ENCODE measurements at places on chromosomes 3 and 15.

DNA sequence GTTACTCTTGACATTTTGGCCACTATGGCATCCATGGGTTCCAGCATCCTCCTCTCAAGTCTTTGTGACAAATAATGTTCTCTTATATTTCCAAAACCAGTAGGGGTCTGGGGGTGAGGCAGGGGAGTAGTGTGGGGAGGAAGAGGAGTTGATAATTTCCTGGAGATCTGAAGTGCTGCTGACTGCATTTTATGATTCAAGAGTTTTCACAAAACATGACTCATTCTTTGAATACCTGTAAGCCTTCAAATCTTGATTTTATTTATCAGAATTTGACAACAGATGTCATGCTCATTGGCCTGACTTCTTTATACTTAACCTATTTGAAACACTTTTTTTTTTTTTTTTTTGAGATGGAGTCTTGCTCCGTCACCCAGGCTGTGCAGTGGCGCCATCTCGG lies 98.8 kb upstream of the PLXND1 start:
- no peak for DNase-seq

DNA sequence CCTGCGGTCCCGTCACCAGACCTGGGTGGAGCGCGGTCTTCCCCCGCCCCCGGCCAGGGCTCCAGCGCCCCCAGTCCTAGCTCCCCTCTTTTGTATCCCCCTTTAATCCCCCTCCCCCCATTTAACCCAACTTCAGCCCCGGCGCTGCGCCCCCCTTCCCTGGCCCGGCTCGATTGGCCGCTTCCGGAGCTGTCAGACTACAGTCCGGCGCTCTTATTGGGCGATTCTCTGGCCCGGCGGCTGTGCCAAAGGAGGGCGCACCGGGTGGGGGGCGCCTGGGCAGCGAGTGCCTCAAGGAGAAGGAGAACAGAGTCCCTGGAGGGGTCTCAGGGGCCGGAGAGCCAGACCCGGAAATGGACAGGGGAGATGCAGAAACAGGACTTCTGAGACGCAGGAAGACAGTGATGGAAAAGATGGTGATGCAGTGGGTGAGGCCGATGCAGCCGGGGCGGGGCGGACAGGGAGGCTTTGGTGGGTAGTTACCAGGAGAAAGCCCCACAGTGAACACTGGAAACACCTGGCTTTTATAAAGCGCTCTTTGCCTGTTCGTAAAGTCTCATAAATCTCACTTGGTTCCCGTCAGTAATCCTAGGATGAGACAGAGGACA lies 1.2 kb upstream of the ADCY5 start:
- no peak for DNase-seq

- no peak for DNase-seq
Measured at GRCh38 chr3:59684766-59685165, 634.9 kb upstream of the CFAP20DC start.

GRCh38 chr3:46469680-46470357 lies 5.1 kb upstream of the LTF start:
- DNase-seq = no peak

- DNase-seq = no peak
Measured at GRCh38 chr3:158085358-158085757, 20.9 kb downstream of the SHOX2 start.

DNA sequence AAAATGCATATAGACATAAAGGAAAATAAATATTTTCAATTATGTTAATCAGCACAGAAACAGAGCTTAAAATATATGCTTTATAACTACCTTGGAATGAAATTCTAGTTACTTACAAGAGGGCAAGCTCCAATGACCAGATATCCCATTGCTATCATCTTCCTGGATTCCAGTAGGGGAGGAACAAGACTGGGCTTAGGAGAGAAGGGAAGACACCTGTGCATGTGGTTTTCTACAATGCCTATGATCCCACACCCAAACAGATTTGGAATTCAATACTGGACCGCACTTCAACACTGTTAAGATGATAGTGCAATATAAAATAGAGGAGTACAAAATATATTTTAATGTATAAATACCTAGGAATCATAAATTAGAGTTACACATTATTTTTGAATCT lies 79.6 kb downstream of the ARPP21 start:
- DNase-seq = no peak

DNA sequence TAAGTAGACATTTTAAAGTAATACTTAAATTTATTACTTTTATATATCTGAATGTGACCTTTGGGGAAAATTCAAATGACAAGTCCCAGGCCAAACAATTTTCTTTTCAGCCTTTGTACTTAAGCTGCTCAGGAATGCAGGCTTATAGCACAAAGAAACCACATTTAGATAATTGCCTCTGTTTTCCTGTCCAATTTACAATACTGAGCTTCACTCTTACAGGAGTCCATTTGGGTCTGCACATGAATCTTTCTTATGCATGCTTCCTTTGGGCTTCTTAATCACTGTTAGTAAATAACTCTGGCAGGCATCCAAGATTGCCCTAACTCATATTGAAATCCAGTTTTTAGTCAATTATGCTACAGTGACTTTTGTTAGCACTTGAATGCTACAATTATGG lies 459.4 kb upstream of the TGFBR2 start:
- no peak for DNase-seq

DNA sequence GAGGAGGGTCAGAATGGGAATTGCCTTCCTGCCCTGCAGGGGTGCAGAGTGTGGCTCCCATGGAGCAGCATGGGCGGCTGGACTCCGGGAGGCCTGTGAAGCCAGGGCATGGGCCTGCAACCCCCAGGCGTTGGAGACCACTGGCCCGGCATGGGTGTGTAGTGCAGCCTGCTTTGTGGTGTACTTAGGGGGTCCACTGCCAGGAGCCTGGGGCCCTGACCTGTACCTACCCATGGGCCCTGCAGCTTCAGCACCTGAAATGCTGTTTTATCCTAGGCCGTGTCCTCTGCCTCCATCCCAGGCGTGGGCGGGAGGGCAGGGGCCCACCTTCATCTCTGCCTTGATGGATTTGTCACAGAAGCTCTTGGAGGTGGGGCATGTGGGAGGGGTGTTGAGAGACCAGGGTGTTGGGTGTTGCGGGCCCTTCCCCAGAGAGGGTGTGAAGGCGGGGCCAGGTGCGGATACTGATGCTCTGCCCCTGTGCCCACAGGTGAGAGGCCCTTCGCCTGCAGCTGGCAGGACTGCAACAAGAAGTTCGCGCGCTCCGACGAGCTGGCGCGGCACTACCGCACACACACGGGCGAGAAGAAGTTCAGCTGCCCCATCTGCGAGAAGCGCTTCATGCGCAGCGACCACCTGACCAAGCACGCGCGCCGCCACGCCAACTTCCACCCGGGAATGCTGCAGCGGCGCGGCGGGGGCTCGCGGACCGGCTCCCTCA lies 45.0 kb downstream of the KLF13 start:
- DNase-seq = no peak

DNA sequence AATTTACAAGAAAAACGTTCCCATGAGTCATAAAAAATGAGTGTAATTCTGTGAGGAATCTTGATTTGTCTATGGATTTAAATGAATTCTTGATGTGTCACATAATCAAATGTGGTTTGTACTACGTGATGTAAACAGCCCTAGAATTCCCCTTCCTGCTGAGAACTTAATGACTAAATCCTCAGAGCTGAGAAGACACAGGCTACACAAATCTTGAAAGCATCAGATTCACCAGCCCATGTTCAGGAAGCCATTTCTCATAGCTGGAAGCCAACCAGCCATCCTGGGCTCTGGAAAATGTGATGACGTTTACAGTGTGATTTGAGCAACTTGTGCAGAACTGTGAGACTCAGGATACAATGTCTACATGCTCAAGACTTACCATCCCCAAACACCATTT lies 193.7 kb upstream of the MME start:
- no peak for DNase-seq

GRCh38 chr3:48428572-48429316 lies 1.1 kb downstream of the PLXNB1 start:
- no peak for DNase-seq

- DNase-seq = no peak
Measured at GRCh38 chr3:56005196-56005805, 463.0 kb downstream of the ERC2 start.

DNA sequence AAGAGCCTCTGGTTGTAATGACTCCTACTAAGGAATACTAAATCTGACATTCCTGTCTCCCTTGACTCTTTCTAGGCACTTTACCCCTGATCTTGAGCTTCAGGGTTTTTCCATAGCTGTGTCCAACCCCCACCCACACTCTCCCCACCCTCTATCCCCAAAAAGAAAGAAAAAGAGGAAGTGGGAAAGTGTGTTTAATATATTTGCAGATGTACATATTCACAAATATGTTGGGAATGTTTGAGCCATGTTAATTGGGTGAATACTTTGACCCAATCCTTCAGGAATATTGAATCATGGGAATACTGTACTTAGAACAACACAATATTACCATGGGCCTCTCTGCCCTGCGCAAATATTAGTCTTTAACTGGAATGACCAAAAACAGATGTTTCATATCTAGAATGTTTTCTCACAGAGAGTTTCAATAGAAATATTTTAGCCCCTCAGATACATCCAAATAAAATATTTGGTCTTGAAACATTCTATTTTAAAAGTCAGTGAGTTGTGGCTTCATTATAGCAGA lies 19.8 kb upstream of the PFN2 start:
- DNase-seq = no peak

DNA sequence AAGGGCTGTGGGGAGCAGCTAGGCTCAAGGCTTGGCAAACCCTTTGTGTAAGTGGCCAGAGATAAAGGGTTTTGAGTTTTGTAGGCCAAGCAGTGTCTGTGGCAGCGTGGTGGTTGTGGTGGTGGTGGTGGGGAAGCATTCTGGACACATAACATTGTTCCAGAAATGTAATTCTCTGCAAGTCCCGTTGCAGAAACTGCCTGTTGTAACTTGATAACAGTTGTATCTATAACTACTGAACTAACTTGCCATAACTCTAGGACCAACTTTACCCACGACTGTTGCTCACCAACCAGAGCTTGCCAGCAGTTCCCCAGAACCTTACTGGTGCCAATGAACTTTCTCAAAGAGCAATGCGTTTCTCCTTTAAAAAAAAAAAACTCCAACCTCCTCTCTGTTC lies 18.1 kb upstream of the TMEM40 start:
- no peak for DNase-seq

DNA sequence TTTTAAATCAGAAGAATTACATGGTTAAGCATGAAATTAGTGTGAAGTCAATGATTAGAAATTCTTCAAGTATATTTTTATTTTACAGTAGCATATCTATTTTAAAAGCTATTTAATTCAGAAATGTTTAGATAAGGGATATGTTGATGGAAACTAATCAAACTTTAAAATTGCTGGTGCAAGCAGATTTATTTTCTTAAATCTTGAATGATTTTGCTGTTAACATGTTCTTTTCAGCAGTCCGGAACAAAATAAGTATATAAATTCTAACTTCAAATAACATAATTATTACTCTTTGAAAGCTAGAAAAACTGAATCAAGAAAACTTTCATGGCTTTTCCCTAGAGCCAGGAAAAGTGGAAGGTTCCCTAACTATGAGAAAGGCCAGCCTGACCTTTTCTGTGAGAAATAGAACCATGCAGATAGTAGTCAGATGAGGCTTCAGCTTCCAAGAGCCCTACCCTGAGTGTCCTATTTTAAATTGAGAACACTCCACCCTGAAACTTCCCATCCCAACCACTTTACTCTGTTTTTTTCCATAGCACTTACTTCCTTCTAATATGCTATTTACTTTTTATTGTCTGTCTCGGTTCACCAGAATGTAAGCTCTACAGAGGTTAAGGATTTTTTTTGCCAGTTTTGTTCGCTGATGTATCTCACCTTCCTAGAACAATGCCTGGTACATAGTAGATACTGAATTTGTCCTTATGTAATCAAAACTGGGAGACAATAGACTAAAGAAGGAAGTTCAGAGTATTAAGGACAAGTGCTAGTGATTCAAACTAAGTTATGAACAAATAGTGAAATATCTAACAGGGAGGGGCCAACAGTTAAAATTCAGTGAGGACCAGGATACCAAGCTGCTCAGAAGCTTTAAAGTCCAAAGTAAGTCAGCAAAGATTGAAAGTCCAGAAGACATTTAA lies 66.8 kb downstream of the CD200R1L start:
- no peak for DNase-seq

- DNase-seq = no peak
Measured at GRCh38 chr15:91908391-91908790, 54.9 kb downstream of the SLCO3A1 start.

GRCh38 chr15:60414016-60414682 lies 16.4 kb upstream of the ANXA2 start:
- DNase-seq = no peak

DNA sequence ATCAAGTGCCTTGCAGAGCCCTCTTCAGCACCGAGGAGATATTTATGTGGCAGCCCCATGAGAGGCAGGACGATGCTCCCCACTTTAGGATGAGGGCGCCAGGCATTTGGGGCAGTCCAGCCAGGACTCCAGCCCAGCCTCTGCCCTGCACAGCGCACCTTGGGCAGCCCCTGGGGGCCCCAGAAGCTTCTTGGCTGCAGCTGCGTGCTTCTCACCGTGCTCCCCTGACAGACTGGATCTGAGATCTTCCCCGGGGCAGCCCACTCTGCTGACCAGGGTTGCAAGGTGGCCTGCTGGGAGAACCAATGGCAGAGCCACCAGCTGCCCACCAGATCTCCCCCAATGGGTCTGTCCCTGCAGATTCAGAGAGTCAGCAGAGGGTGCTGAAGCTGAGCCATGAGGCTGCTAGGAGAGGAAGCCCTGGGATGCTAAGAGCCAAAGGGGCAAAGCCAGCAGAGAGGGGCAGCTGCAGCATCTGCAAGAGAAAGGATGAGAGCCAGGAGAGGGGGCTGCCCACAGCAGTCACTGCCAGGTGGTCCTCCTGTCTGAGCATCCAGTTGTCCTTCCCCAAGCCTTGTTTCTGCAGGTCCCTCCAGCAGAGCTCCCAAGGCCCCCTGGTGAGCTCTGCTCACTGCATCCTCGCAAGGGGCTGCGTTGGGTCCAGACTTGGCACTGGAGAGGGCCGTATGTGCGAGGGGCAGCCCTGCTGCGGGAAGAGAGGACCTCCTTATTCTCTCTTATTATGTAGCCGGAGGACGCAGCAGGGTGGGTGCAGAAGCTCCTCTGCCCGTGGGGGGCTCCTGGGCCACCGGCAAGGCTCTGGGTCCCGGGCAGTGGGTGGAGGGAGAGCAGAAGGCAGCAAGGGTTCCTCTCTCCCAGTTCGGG lies 14.7 kb upstream of the KLF13 start:
- DNase-seq = no peak

DNA sequence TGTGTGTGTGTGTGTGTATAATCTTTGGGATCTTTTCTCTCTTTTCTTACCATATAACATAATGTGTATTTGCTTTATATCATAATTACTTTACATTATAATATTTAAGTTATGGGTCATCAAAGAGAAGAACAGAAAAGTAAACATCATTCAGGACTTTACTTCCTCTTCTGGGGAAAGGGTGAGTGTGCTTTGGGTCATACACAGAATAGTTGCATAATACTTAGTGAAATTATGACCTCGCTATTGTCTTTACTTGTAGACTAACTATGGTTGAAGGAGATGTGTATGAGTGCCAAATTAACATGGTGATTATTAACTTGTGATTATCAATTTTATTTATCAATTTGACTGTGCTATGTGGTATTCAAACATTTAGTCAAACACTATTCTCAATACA lies 1086.9 kb downstream of the DIPK2A start:
- no peak for DNase-seq

DNA sequence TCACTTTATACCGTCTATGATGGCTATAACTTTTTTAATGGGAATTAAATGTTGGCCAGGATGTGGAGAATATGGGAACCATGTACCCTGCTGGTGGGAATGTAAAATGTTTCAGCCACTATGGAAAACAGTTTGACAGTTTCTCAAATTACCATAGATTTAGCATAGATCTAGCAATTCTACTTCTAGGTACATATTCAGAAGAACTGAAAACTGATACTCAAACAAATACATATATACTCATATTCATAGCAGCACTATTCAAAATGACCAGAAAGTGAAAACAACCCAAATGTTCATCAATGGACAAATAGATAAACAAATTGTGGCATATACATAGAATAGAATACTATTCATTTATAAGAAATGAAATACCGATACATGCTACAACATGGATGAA lies 539.4 kb downstream of the IGSF11 start:
- no peak for DNase-seq
